Cortex of kidney (tissue), 1 donor: ENCODE measurements at places on chromosomes 6 and 20.

DNA sequence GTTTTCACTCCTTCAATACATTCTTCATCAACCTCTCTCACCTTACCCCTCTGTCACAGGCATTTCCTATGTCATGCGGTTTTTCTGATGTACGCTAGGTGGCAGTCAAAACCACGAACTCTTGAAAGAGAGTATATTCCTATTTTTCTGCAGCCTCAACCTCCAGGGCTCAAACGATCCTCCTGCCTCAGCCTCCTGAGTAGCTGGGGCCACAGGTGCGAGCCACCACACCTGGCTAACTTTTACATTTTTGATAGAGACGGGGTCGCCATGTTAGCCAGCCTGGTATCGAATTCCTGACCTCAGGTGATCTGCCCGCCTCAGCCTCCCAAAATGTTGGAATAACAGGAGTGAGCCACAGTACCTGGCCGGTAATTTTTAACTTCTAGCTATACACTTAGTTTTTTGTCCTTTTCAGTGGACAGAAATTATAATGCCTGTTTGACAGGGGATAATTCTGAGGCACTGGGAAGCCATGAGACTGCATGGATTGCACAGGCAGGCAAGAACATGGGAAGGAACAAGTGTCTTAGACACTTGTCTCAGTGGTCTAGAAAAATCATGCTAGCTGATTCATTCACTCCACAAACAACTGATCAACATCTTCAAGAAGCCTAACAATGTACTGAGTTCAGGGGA lies 22.5 kb upstream of the HFE start:
- DNase-seq = no peak

DNA sequence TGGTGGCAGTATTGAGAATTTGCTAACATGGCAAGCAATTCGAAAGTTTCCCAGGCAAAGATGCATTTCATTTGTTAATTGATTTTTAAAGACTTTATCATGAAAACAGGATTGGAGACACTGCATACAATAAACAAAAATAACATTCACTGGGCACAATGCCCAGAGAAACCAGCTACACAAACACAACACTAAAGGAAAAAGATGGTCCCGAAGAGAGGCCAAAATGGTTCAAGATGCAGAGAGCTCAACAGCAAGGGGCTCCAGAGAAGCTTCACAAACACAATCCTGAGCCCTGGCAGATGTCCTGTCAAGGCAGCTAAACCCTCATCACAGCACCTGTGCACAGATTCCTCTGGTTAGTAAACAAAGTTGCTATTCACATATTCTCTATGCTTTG lies 79.3 kb downstream of the INSM1 start:
- no peak for DNase-seq

- no peak for DNase-seq
These were observed 43.6 kb upstream of the ASCC3 start for GRCh38 chr6:100924534-100925227.

- no peak for DNase-seq
These were observed 137.5 kb upstream of the SLC24A3 start for GRCh38 chr20:19074828-19075516.

GRCh38 chr6:55897346-55897745 lies 22.0 kb upstream of the BMP5 start:
- DNase-seq = no peak

DNA sequence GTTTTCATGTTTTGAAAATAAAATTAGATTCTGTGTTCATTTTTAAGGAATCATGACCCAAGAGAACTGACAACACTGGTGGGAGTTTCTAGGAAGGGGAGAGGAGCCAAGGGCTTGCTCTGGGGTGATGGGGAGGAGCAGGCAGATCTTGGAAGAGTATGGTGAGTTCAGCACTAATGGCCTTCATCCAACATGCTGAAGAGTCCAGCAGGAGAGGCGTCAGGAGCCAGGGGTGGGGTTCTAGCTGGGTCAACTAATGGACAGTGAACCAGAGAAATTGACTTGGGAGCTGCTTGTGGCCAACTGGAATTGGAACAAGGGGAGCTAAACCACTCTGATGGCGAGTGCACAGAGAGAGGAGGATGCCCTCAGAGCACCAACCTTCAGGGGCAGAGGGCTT lies 107.1 kb downstream of the MRPL14 start:
- DNase-seq = no peak

DNA sequence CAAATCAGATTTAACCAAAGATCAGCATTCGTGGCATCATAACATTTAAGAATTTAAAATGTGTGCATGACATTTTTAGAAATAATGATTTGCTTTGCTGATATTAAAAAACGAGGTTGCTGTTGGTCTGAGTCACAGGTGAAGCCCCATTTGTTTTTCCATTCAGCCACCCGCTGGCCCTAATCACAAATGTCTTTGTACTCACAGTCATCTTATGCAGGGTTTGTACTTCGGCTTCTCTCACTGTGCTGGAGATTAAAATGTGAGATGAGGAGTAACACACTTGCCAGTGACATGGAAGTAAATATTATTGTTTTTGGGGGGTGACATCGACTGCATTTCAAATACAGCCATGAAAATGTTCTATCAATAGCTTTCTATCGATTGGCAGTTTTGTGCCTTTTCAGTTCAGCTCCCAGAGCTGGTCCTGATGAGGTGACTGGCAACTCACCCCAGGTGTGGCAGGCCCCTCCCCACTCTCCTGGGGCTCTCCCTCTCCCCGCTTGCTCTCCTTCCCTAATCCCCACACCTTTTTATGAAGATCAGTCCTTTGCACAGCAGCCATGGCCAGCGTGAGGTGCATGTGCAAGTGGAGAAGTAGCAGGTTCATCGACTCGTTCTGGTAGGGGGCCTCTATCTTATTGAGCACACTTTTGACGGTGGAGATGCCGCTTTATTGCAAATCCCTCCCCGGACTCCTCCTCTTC lies 58.8 kb upstream of the FUCA2 start:
- no peak for DNase-seq

DNA sequence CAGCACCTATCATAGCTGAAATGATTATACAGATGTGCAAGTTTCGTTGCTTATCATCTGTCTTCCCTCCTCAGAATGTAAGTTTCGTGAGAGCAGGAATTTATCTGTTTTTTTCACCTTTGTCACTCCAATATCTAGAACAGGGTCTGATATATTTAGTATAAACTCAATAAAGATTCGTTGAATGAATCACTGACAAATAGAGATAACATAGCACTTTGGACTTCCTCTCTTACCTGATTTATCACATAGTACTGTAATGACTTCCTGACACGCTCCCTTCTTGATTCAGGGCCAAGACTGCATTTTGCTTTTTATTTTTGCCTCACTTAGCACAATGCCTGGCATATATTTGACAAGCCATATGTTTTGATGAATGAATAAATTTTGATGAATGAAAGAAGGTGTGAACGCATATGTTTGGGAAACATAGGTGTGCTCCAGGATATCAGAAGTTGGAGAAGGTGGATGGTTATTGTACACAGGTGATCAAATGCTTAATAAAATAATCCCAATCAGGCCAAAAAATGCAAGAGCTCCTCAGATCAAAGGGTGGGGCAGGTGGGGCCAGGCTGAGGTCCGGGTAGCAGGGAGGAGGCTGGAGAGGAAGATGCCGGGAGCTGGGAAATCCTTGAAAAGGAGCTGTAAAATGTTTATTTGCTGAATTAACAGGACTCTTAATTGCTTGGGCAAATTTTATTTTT lies 33.0 kb downstream of the PIM1 start:
- no peak for DNase-seq

DNA sequence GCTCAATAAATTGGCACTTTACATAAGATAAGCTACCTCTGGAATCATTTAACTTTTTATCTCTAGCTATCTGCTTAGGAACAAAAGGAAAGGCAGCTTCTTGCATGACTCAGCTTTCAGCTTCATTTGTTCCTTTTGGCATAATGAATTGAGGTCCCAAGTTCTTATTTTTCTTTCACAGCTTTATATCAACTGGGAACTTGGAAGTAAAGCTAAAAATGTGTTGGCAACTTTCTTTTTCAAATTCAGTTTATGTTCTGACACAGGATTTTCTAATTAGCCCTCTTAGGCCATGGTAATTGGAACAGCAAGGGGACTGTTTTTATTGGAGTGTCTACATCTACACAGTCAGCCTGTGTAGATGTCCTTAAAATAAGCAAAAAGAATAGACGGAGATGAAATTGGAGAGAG lies 55.2 kb upstream of the MRAP2 start:
- no peak for DNase-seq

- no peak for DNase-seq
These were observed 83.4 kb downstream of the JARID2 start for GRCh38 chr6:15329197-15329671.

- no peak for DNase-seq
These were observed 40.6 kb downstream of the DOK5 start for GRCh38 chr20:54515793-54516628.

- DNase-seq = no peak
These were observed 125.1 kb upstream of the BTBD3 start for GRCh38 chr20:11792568-11792953.

DNA sequence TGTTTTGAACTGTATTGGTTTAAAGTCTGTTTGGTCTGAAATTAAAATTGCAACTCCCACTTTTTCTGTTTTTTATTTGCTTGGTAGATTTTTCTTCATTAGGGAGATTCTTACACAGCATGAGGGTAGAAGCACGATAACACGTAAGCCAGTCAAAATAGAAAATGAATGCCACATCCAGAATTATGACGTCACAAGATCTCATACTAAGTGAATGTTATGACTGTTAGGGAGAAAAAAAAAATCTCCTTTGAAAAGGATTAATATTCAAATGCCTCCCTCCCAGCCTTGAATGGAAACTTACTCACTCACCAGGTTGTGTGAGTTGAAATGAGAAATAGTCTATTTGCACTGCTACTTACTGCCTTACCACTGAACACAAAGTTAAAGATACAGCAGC lies 670.8 kb downstream of the TFAP2A start:
- no peak for DNase-seq

DNA sequence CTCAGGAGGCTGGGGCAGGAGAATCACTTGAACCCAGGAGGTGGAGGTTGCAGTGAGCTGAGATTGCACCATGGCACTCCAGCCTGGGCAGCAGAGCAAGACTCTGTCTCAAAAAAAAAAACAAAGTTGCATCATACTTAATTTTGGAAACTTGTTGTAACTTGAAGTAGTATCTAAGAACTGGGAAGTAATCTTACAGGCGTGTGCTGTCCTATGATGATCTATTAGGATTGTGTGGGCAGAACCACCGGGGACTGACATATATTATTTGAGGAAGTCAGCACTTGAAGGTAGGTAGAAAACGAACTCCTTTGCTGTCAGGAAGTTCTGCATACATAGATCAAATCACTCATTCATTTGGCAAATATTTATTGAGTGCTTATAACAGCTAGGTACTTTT lies 188.5 kb downstream of the ZNF217 start:
- no peak for DNase-seq

GRCh38 chr6:108435391-108435790 lies 125.3 kb upstream of the FOXO3 start:
- no peak for DNase-seq

DNA sequence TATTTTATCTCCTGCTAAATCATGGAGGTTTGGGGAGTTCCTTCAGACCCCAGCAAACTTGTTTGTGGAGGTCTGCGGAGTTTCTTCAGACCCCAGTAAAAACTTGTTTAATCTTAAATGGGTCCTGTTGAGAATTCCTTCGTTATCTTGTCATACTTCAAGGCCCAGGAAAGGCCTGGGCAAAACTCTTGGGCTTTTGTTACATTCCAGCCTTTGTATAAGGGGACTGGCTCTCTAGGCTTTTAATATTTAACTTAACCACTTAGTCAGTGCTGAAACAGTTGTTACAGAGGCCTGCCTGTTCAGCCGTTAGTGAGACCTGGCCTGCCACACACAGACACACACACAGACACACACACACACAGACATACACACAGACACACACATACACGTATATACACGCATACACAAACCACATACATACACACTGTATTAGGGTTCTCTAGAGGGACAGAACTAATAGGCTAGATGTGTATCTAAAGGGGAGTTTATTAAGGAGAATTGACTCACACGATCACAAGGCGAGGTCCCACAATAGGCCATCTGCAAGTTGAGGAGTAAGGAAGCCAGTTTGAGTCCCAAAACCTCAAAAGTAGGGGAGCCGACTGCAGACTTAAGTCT lies 21.3 kb upstream of the CST3 start:
- DNase-seq = no peak

GRCh38 chr6:169026175-169026574 lies 227.5 kb downstream of the THBS2 start:
- no peak for DNase-seq

DNA sequence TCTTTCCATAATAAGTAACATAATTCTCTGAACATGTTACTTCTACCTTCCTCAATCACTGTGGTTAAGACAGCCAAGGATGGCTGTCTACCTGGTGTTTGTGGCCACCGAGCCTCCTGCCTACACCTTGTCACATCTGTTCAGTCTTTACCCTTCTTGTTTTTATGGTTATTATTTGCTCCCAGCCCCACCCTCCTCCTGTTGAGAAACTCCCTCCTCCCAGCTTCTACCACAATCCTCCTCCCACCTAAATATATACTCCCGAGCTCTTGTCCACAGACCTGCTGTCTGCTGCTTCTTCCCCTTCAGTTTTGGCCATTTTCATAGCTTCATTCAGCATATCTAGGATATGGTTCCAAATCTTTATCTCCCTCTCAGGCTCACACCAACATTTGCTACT lies 35.7 kb upstream of the GABRR1 start:
- no peak for DNase-seq

GRCh38 chr6:5300206-5300764 lies 39.0 kb downstream of the FARS2 start:
- no peak for DNase-seq

GRCh38 chr6:84228198-84228543 lies 728 bp upstream of the CEP162 start:
- DNase-seq = no peak

DNA sequence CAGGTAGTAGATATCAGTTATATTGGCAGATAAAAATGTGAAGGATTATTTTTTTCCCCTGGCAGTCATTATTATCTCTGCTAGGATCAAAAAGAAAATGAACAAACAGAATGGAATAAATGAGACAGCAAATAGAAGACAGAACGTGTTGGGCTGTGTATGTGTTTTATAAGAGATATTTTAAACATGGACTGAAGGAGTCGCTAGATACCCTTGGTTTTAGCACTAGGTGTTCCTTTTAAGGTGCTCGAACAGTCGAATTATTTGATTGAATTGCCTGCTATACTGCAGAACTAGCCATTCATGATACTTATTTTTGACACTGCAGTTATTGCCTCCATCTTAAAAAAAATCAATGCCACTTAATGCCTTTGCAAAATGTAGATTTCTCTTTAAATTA lies 3.7 kb downstream of the GRIK2 start:
- DNase-seq = no peak

GRCh38 chr6:63558278-63558677 lies 14.0 kb upstream of the LOC128125822 start:
- DNase-seq = no peak

- no peak for DNase-seq
These were observed 2.8 kb downstream of the CPNE1 start for GRCh38 chr20:35661908-35662307.

DNA sequence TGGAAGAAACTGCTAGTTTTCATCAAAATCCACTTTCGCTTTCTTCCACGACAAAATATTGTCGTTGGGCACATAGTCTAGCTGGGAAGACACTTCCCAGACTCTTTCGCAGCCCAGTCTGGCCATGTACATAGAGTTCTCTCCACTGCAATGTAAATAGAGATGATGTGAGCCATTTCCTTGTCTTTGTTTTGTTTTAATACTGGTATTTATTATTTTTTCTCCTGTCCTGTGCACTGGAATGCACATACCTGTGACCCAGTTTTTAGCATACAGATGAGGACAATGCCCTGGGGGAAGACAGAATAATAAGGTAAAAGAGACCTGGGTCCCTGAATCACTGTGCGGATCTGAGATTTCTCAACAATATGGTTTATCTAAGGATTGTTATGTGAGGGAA lies 149.5 kb upstream of the BMP5 start:
- DNase-seq = no peak
